ENCODE measurements at places on chromosomes 5 and 9.

DNA sequence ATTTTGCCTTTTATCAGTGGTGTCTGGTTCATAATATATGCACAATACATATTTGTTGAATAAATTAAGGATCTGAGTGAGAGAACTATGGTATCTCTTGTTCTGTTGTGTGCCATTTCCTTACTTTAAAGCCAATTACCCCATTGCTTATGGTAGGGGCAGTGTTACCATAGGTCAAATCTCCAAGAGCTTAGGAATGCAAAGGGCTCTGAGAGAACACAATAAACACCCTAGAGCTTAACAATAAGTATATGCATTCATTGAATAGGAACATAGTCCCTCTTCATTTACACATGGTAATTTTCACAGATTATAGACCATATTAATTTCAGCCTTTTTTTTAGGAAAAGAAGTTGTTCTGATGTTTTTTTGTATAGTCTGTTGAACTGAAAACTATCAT, 112.2 kb downstream of the MCTP1 start:
- H3K27ac ChIP-seq = no peak overlapping the region
- no peaks in the 10 kb centered on the region for H3K36me3 ChIP-seq
- H3K27me3 ChIP-seq = no peaks in the 10 kb centered on the region
- no peaks in the 10 kb centered on the region for H3K4me1 ChIP-seq
- no peak overlapping the region for H3K4me3 ChIP-seq
- no peak for DNase-seq

- H3K4me3 ChIP-seq = no peak overlapping the region
- no peaks in the 10 kb centered on the region for H3K36me3 ChIP-seq
- no peak for DNase-seq
- no peaks in the 10 kb centered on the region for H3K27me3 ChIP-seq
Measured at GRCh38 chr5:75342836-75343235, 5.8 kb downstream of the HMGCR start.

DNA sequence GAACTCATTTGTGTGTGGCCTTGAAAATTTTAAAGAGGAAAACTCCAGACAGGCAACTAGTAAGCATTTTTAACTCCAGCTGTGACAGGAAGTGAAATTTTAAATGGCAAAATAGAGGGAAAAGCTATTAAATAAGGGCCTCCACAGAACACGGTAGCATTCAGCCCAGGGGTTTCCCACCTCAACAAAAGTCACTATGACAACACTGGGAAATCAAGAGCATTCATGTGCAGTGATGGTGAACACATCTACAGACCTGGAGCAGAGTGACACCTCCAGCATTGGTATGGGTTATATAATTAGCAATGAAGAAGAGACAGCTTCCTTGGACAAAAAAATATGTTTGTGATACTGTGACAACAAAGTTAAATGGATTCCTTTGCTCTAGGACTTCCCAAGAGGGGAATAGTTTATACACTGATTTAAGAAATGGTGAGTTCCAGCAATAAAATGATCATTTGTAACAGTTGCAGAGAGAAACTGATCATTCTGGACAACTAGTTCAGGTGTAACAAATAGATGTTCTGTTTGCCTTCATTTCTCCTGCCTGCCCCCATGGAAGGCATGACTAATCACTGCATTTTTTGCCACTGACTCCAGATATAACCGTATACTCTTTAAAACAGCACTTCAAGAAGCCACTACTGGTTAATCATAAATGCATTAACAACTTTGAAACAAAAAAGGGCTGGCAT, 93.3 kb upstream of the SLC44A1 start:
- no peaks in the 10 kb centered on the region for H3K4me1 ChIP-seq
- H3K36me3 ChIP-seq = no peaks in the 10 kb centered on the region
- H3K27ac ChIP-seq = no peak overlapping the region
- no peak for DNase-seq
- no peaks in the 10 kb centered on the region for H3K27me3 ChIP-seq

- no peak overlapping the region for H3K27ac ChIP-seq
- DNase-seq = peak; percentile 38
- H3K36me3 ChIP-seq = no peaks in the 10 kb centered on the region
- H3K4me3 ChIP-seq = no peak overlapping the region
- H3K4me1 ChIP-seq = no peaks in the 10 kb centered on the region
Measured at GRCh38 chr5:174323878-174324281, 278.4 kb downstream of the NSG2 start.

DNA sequence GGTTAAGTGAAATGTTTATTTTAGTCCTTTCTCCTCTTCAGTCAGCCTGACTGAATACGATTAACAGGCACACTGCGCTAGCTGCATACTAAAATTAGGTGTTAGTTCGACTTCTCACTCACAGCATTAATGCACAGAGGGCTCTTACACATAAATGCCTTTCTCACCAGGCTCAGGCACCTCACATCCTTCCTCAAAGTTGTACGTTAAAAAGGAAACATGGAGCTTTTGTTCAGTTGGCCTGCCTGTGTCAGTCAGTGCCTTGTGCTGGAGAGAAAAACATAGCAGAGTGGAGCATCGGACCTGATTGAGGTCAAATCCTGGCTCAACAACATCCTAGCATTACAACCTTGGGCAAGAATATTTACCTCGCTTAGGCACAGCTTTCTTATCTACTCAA, 236.0 kb upstream of the ZNF462 start:
- no peak overlapping the region for H3K4me3 ChIP-seq
- no peaks in the 10 kb centered on the region for H3K36me3 ChIP-seq
- H3K4me1 ChIP-seq = no peaks in the 10 kb centered on the region
- H3K27ac ChIP-seq = no peak overlapping the region

DNA sequence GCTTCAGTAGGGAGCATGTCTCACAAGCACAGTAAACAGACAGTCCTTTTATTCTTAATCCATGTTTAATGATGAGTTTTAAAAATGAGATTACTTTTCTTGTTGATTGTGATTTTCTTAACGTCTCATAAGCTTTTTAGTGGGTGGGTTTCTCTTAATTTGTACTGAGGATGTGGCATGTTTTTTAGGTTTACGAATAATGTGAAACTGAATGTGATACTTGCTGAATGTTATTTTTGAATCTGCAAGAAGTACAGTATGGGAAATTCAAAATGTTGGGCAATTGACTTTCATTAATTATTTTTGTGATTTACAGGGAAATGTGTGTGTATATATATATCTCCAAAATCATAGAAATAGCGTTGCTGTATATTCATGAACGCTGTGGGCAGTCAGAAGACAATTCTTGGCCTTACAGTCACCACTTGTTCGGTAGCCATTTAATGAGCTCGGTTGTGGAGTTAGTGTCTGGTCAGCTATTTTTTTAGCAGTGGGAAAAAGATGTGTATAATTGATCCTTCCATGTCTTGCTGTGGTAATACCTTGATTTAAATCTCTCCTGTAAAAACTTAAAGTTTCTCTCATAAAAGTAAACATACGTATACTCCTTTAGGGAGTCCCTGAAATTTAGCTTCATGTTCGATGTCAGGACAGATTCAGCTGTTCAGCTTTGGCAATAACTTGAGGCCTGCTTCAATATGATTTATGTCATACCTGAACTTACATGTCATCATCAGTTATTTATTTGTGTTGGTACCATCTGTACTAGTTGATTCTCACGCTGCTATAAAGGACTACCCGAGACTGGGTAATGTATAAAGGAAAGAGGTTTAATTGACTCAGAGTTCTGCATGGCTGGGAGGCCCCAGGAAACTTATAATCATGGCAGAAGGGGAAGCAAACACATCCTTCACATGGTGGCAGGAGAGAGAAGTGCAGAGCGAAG, 15.0 kb downstream of the ICE1 start:
- H3K4me3 ChIP-seq = no peak overlapping the region
- H3K36me3 ChIP-seq = no peaks in the 10 kb centered on the region
- DNase-seq = no peak

- DNase-seq = no peak
- H3K27me3 ChIP-seq = no peaks in the 10 kb centered on the region
- no peak overlapping the region for H3K27ac ChIP-seq
- H3K4me3 ChIP-seq = no peak overlapping the region
Measured at GRCh38 chr5:105956456-105957196, 1714.1 kb downstream of the EFNA5 start.

DNA sequence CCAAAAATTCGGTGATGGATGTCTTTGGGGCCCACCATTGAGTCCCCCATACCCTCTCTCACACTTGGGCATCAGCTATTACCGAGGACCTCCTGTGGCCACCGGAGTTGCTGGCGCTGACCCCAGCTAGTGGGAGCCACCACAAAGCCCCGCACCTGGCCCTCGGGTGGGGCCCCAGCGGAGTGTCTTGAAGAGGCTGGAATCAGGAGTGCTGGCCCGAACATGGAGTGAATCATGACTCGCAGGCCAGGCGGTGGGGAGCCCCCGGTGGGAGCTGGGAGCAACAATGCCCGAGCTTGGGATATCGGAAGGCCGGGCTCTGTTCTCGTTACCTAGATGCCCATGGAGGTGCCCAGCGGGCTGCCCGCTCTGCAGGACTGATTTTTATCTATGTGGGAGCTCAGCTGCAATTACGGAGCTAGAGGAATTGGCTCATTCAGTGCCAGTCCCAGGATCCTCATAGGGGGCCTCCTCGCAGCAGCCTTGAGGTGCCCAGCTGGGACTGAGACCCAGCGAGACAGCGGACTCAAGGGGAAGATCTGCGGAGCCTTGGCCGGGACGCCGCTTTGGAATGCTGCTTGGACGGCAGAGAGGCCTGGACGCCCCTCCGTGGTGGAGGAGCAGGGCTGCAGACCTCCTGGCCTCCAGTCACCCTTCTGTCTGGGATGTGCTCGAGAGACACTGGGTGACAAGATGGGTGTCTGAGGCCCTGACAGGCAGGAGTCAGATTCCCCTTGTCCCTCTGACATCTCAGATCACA, 70.8 kb downstream of the PSMB7 start:
- H3K27me3 ChIP-seq = no peaks in the 10 kb centered on the region
- no peak overlapping the region for H3K27ac ChIP-seq
- H3K4me1 ChIP-seq = no peaks in the 10 kb centered on the region
- DNase-seq = no peak
- H3K4me3 ChIP-seq = no peak overlapping the region

DNA sequence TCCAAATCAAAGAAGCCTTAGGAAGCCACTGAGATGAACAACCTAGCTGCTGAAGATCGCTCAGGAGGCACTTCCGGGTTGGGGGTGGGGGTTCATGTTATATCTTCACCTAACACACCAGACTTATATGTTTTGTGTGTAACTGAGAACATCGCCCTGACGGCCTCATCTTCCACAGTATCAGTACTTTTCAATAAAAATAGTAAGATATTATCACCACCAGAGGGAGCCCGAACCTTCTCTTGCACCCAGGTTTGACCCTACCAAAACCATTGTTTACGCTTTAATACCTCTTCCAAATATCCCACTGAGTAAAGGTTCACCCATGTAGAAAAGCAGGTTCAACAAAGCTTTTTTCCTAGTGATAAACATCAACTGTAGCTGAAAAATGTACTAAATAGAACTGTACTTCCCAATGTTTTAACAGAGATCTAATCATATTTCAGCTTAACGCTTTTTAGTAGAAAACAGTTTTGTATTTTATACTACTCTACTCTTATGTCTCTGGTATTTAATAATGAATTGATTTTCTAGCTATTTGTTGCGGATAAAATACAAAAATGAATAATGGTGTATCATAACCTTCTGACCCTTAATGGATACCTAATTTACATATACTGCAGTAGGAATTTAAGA, 244.0 kb downstream of the EPB41L4A start:
- no peaks in the 10 kb centered on the region for H3K27me3 ChIP-seq
- H3K4me3 ChIP-seq = no peak overlapping the region

- peak overlapping the region; percentile 17 for H3K4me3 ChIP-seq
- H3K27ac ChIP-seq = peak overlapping the region; percentile 96
- peaks cover 55% of the 10 kb centered on the region for H3K4me1 ChIP-seq
Measured at GRCh38 chr5:109410389-109411148, 795 bp upstream of the PJA2 start.

DNA sequence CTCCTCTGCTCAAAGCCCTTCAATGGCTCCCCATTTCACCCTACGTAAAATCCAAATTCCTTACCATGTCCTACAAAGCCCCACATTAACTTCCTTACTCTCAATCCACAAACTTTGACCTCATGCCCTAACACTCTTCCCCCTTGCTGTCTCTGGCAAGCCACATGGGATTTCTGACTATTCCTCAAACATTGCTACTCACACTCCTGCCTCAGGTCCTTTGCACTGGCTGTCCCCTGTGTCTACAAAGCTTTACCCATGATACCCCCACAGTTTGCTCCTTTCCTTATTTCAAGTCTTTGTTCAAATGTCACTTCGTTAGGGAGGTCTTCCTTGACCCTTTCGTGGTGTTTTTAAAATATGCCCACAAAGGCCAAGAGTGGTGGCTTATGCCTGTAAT, 40.4 kb upstream of the MATR3 start:
- no peaks in the 10 kb centered on the region for H3K4me1 ChIP-seq
- no peak overlapping the region for H3K4me3 ChIP-seq
- no peaks in the 10 kb centered on the region for H3K27me3 ChIP-seq

- no peak for DNase-seq
- no peak overlapping the region for H3K27ac ChIP-seq
- H3K4me1 ChIP-seq = peaks cover 44% of the 10 kb centered on the region
- peaks cover 3% of the 10 kb centered on the region for H3K36me3 ChIP-seq
Measured at GRCh38 chr5:173953528-173954090, 35.4 kb upstream of the C5orf47 start.

- H3K4me1 ChIP-seq = no peaks in the 10 kb centered on the region
- DNase-seq = peak; percentile 34
- H3K27me3 ChIP-seq = no peaks in the 10 kb centered on the region
- H3K36me3 ChIP-seq = no peaks in the 10 kb centered on the region
- H3K4me3 ChIP-seq = no peak within 1 kb of the TSS
Measured at GRCh38 chr9:117704024-117704575, at the start of gene TLR4. Gene TLR4 (plus strand): TSS chr9:117704403. CDS start chr9:117704473, 70 bp downstream.

DNA sequence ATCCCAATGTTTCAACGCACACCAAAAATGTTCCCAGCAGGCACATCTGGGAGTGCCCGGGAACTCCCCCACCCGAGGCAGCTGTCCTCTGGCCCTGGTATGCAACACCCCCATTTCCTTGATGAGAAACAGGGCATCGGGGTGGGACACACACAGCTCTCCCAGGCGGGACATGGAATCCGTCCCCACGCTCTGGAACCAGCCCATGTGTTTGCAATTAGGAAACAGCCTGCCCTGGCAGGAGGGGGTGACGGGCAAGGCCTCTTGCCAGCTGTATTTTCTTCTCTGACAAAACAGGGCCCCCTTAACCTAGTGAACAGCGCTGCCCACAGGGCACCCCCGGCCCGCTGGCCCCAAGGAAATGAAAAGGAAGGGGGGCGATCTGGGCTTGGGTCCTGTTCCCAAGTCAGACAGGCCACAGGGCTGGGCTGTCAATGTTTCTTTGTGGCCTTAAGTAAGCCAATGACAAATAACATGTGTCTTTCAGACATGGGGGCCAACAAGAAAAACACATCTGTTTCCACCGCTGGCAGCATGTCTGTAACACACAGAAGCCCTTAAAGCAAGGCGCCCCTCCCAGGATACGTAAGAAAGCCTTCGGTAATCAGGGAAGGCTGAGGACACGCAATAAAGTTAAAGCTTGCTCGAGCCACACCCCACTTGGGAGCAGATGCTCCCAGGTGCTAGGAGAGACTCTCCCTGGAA, 125.3 kb downstream of the ROR2 start:
- DNase-seq = no peak
- H3K4me3 ChIP-seq = no peak overlapping the region
- no peaks in the 10 kb centered on the region for H3K4me1 ChIP-seq

Measured in body of pancreas (tissue), 4 donors.